Uterus (tissue), 4 donors: ENCODE measurements at places on chromosomes 12 and 14. TPM values are rescaled to one million over a fixed set of nuclear protein-coding genes. Genes with fewer than 3 reads are reported as not detected.

The TMEM106C gene
- total RNA-seq = 96.6 TPM

The RD3L gene
- total RNA-seq = not detected

The KRT2 gene
- not detected for total RNA-seq

GRCh38 chr12:57237932-57238853 is 8.7 kb downstream of the SHMT2 start:
- DNase-seq = no peak

DNA sequence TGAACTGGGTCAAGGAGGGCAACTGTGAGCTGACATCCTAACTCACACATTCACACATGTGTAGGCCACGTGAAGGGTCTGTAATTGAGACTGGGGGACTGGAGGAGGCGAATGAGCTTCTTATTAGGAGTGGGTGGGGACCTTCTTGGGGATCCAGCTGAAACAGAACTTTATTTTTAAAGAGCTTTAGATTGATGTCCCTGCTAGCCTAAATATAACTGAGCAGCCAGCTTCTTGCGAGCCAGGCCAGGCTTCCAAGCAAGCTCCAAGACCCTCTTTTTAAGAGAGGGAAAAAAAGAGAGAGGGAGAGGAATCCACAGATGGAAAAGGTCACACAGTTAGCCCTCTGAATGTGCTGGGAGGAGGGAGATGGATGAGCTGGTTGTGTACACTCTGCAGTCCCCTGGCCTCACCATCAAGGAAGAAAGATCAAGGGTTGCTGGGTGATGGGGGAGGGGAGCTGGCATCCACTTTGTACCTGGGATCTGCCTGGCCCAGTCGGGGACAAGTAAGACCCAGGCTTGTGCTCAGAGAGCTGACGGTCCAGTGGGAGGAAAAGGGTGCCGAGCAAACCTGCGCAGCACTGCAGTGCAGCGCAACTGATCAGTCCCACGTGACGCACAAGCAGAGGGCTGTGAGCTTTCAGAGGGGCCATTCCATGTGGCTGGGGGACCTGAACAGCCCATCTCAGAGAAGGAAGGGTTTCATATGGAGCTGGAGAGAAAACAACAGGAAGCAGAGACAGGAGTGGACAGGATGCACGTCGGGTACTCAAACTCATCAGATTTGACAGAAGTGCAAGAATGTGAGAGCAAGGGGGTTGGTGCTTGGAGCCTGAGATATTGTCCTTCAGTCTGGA is 154.5 kb downstream of the ZFP36L1 start:
- DNase-seq = no peak

DNA sequence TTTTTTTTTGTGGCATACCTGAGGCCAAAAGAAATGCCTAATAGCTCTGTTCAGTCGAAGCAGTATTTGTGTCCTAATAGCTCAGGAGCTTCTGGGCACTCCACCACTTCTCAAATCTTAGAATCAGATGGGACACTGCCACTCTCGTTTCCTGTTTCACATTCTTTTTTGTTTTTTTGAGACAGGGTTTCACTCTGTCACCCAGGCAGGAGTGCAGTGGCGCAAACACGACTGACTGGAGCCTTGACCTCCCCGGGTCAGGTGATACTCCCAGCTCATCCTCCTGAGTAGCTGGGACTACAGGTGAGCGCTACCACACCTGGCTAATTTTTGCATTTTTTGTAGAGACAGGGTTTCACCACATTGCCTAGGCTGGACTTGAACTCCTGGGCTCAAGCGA is 52.7 kb downstream of the SPPL3 start:
- no peak for DNase-seq

DNA sequence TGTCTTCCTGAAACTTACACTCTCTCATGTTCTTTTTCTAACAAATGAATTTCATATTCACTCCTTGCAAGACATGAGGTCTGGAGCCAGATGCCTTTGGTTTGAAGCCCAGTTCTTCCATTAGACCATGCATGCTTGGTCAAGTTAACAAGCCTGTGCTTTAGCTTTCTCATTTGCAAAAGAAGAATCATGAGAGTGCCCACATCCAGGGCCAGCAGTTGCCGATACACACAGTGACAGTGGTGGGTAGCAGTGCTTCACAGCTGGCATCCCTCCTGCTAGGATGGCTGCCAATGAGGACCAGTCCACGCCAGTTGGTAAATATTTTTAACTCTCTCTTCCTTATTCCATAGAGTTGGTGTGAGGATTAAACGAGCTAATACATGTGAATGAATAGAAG is 163.1 kb downstream of the PHLDA1 start:
- no peak for DNase-seq

DNA sequence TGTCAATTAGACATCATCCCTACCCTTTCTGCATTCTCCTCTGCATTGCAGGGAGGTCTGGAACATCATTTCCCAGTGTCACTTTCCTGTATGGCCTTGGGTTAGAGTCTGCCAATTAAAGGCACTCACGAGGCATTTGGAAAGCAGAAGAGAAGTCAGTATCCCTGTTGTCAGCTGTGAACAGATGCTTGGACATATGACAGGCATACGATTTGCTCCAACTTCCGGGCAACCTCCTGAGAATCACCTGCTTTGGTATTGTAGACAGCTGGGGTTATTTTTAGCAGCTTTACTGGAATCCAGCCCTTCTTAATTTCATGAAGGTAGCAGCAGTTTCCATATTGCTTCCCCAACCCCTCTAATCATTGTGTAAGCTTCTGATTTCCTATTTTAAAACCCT is 88.7 kb upstream of the DHRS4 start:
- no peak for DNase-seq

The CD163 gene
- 15.2 TPM for total RNA-seq

The MAP3K9 gene
- 2.0 TPM for total RNA-seq

The SMCO2 gene
- not detected for total RNA-seq

GRCh38 chr12:67765776-67766766 is 117.5 kb downstream of the DYRK2 start:
- no peak for DNase-seq

The NDUFA12 gene
- total RNA-seq = 76.2 TPM

- DNase-seq = no peak
Observed at GRCh38 chr12:52542785-52543318, 10.1 kb downstream of the KRT71 start.

The HDAC7 gene
- total RNA-seq = 191 TPM

The POLE2 gene
- 1.8 TPM for total RNA-seq

The EML5 gene
- 3.4 TPM for total RNA-seq

- DNase-seq = no peak
Observed at GRCh38 chr12:94286583-94287244, 138.3 kb downstream of the PLXNC1 start.

The KMT2D gene
- total RNA-seq = 138 TPM

- DNase-seq = no peak
Observed at GRCh38 chr14:51318813-51319597, 79.0 kb downstream of the TMX1 start.

The TPPP2 gene
- total RNA-seq = 0.67 TPM

The DNAH10 gene
- total RNA-seq = under 0.01 TPM

The SYNE3 gene
- total RNA-seq = 36.1 TPM

The A2M gene
- total RNA-seq = 309 TPM

GRCh38 chr12:112275207-112275606 is 107.0 kb downstream of the HECTD4 start:
- DNase-seq = no peak

The TAS2R30 gene
- total RNA-seq = 14.9 TPM

The MYO1H gene
- not detected for total RNA-seq

DNA sequence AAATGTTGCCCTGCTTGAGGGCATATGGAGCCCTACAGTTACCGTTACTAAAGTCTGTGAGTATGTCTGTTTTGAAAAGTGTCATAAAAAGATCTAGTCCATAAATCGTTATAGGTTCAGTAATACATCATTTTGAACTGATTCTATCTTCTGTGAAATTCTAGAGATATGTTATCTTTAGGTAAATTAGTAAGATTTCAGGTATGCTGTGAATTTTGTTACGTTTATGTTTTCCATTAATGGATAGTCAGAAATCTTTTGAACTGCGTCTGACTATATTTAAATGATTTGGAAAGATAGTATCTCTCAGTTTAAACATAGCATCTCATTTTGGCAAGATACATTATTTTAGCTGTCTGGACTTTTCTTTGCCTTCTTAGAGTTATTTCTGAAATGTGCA is 8.3 kb downstream of the ALG10 start:
- no peak for DNase-seq

DNA sequence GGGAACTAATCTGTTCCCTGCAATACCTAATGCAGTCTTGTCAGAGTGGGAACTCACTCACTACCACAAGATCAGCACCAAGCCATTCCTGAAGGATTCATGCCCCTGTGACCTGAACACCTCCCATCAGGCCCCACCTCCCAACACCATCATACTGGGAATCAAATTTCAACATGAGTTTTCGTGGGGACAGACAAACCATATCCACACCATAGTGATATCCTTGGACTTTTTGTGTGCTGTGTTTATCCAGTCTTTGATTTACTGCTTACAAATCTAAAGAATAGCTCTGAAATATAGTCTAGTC is 243.5 kb downstream of the FBXL14 start:
- no peak for DNase-seq

DNA sequence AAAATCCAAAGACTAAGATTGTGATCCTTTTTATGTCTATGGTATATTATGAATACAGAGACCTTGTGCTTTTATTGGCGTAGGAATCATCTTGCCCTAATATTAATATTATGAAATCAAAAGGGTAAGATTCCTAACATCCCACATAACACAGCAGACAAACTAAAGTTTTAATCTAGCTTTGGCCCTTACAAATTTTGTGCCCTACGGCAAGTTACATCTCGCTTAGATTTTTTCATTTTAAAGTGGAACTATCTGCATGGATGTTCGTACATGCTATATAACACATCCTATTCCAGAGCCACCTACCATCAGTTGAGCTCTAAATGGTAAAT is 217 bp upstream of the SMIM10L1 start:
- DNase-seq = no peak

The LRRC9 gene
- total RNA-seq = 2.1 TPM

- no peak for DNase-seq
Observed at GRCh38 chr14:74415115-74415437, 10.9 kb downstream of the SYNDIG1L start.

DNA sequence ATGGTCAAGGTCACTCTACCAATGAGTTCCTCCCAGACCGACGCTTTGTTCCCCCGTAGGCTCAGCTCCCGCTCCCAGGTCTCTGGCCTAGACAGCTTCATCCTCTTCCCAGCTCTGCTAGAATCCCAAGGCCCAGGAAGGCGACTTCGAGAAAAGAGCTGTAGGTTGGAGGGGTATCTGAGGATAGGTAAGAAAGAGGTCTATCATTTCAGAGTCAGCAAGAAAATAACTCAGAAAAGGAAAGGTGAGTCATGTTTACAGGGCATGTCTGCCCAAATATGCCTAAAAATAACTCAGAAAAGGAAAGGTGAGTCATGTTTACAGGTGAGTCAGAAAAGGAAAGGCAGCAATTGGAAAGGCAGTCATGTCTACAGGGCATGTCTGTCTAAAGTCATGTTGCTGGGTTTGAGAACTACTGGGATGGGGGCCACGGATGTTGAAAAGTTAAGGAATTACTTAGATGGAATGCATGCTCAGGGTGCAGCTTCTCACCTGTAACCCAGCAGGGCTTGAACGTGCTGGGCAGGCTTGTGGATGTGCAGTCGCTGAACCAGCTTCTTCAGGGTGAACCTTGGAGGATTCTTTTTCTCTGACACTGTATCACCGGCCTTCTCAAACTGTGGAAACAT is 12.2 kb downstream of the TEP1 start:
- DNase-seq = no peak

GRCh38 chr14:88598097-88598675 is 35.3 kb downstream of the ZC3H14 start:
- no peak for DNase-seq

The LRRIQ1 gene
- 0.51 TPM for total RNA-seq
